ENCODE measurements at places on chromosomes 4 and X. TPM values are rescaled to one million over a fixed set of nuclear protein-coding genes. Genes with fewer than 3 reads are reported as not detected.

MAGED4B gene
- total RNA-seq: 56.0 TPM

SH3D19 gene
- 19.2 TPM for total RNA-seq

SORCS2 gene
- 0.19 TPM for total RNA-seq

ARHGAP4 gene
- 0.38 TPM for total RNA-seq

CORIN gene
- total RNA-seq: 0.85 TPM

WDR17 gene
- total RNA-seq: 0.58 TPM

KLHL4 gene
- 4.4 TPM for total RNA-seq

PNCK gene
- under 0.01 TPM for total RNA-seq

LDOC1 gene
- total RNA-seq: 4.6 TPM

RASSF6 gene
- under 0.01 TPM for total RNA-seq

AFF2 gene
- 0.56 TPM for total RNA-seq

MAGIX gene
- total RNA-seq: 1.7 TPM

S100G gene
- total RNA-seq: not detected

RXFP1 gene
- total RNA-seq: 18.6 TPM

GPM6B gene
- total RNA-seq: 5.4 TPM

FSTL5 gene
- total RNA-seq: not detected

SPANXN2 gene
- total RNA-seq: not detected

SSX2B gene
- not detected for total RNA-seq

SPATA18 gene
- total RNA-seq: 17.2 TPM

HSFX4 gene
- total RNA-seq: not detected

RAB39B gene
- 0.56 TPM for total RNA-seq

CT45A5 gene
- total RNA-seq: not detected

APEX2 gene
- total RNA-seq: 4.5 TPM

STK32B gene
- total RNA-seq: 2.1 TPM

VGLL1 gene
- not detected for total RNA-seq

ZDHHC15 gene
- total RNA-seq: 0.56 TPM

MAML3 gene
- total RNA-seq: 1.7 TPM

ABLIM2 gene
- total RNA-seq: 1.5 TPM

SULT1B1 gene
- total RNA-seq: 7.7 TPM

SETD7 gene
- total RNA-seq: 97.5 TPM

SRPK3 gene
- 0.85 TPM for total RNA-seq

GPC3 gene
- total RNA-seq: 0.19 TPM

CDS1 gene
- under 0.01 TPM for total RNA-seq

DUSP21 gene
- not detected for total RNA-seq

PDGFC gene
- 67.9 TPM for total RNA-seq

CFI gene
- total RNA-seq: 2.5 TPM

DIPK2B gene
- total RNA-seq: under 0.01 TPM

IRF2 gene
- 23.2 TPM for total RNA-seq

SOWAHB gene
- total RNA-seq: not detected

GUCY1A1 gene
- total RNA-seq: 0.19 TPM

APLN gene
- 14.9 TPM for total RNA-seq

CSAG2 gene
- total RNA-seq: not detected

HPRT1 gene
- 32.6 TPM for total RNA-seq

SNX12 gene
- 62.9 TPM for total RNA-seq

CRMP1 gene
- total RNA-seq: not detected

NDST4 gene
- not detected for total RNA-seq

Data from regular cardiac myocyte (primary cell).